ENCODE measurements at places on chromosomes 4 and X.

- DNase-seq, result peak; percentile 9
Observed at GRCh38 chr4:7238300-7238960, 46.1 kb downstream of the SORCS2 start.

DNA sequence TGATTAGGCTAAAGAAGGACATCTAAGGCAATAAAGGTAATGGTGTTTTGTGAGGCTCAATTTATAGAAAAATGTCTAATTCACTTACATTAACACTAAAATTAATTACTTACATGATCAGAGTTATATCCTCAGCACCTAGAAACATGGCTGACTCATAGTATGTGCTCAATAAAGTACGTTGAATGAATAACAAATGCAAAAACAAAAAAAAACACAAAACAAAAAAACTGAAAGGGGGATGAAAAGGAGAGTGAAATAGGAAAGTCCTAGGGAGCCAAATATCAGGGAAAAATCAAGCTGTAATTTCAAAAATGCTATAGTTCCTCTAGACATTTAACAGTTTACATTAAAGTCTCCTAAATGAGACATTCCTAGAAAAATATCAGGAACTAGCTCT, 18.7 kb downstream of the MBNL3 start:
- DNase-seq, result no peak

- DNase-seq, result no peak
Observed at GRCh38 chr4:78551420-78552351, at the start of gene ANXA3. Gene ANXA3, plus strand, starts transcription at chr4:78551770. Its CDS starts 2,704 bp downstream, at chr4:78554474.

- peak; percentile 10 for DNase-seq
Observed at GRCh38 chr4:72568959-72569718, at the start of gene ADAMTS3. Gene ADAMTS3, minus strand, starts transcription at chr4:72569221. Its CDS starts 459 bp downstream, at chr4:72568762.

- DNase-seq, result no peak
Observed at GRCh38 chr4:61462451-61463326, 262.6 kb downstream of the ADGRL3 start.

GRCh38 chr4:38132843-38133662, 172.9 kb downstream of the PTTG2 start:
- DNase-seq, result no peak
